Breast epithelium (tissue), 4 donors: ENCODE measurements at places on chromosomes 5 and 9. TPM values are rescaled to one million over a fixed set of nuclear protein-coding genes. Genes with fewer than 3 reads are reported as not detected.

Gene SLC36A2
- total RNA-seq: not detected

Gene F2RL2
- 3.4 TPM for total RNA-seq

Gene HAPLN1
- not detected for total RNA-seq

Gene OR1J2
- total RNA-seq: not detected

Gene ACOT12
- total RNA-seq: not detected

Gene BNIP1
- total RNA-seq: 11.7 TPM

Gene MRNIP
- 32.3 TPM for total RNA-seq

Gene PCDHB10
- total RNA-seq: 4.8 TPM

Gene ENHO
- total RNA-seq: 0.33 TPM

Gene OXCT1
- 49.4 TPM for total RNA-seq
